ENCODE measurements at places on chromosomes 4 and X.
A peak's percentile ranks its signal among the peaks of the same experiment; 100 is the strongest.

GRCh38 chrX:130543603-130544325 lies 142.0 kb downstream of the RBMX2 start:
- no peak for DNase-seq

- DNase-seq = no peak
Observed at GRCh38 chrX:152405561-152405960, 45.6 kb downstream of the GABRA3 start.

DNA sequence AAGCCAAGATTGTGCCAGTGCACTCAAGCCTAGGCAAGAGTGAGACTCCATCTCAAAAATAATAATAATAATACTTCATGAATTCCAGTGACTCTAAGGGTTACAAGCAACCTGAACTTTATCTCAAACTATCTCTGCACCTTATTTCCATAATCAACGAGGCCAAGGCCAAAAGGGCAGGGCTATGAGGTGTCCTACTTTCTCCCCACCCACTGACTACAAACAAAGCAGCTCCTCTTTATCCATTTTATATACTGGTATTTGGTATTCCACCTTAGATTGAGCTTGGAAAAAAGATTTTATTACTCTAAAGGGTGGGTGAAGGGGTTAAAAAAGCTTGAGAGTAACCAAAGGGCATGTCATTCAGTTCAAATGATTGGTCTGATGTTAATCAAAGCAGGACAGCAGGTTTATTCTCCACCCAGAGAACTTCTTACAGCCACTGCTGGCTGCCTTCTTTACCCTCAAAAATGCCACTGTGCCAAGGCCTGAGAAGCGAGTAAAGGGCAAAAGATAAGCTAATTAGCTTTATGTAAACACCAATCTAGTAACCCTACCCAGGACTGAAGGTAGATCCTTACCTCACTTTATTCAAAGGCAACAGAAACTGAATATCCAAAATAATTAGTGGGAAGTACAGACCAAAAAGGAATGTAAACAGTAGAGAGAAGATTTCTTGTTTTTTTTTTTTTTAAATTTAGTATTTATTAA lies 28.2 kb downstream of the APOO start:
- DNase-seq = no peak

GRCh38 chr4:183348706-183349659 lies 26.8 kb upstream of the CLDN24 start:
- peak; percentile 17 for DNase-seq

DNA sequence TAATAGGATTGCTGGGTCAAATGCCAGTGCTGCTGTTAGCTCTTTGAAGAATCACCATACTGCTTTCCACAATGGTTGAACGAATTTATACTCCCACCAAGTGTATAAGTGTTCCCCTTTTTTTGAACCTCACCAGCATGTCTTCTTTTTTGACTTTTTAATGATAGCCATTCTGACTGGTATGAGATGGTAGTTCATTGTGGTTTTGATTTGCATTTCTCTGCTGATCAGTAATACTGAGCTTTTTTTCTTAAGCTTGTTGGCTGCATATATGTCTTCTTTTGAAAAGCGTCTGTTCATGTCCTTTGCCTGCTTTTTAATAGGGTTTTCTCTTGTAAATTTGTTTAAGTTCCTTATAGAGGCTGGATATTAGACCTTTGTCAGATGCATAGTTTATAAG lies 14.8 kb downstream of the USP38 start:
- DNase-seq = no peak

GRCh38 chr4:7658341-7659204 lies 223.8 kb upstream of the PSAPL1 start:
- DNase-seq = no peak

GRCh38 chr4:15792974-15793373 lies 14.8 kb downstream of the CD38 start:
- no peak for DNase-seq

DNA sequence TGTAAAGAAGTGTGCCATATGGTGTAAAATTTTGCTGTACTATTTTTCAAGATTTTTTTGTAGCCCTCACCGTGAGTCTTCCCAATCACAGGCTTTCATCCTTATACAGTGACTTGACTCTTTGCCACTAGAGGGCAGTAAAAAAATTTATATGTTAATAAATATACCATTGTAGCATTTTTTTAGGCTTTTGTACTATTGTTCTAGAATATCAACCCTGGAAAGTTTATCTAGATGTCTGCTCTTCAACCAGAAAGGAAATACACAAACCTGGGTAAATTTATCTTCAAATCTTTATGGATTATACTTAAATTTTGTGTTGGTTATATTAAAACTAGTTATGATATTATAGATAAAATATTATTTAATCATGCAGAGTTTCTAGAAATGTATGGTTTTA lies 235.3 kb downstream of the TENM3 start:
- no peak for DNase-seq

- no peak for DNase-seq
Observed at GRCh38 chr4:16161851-16162408, 64.3 kb downstream of the TAPT1 start.

DNA sequence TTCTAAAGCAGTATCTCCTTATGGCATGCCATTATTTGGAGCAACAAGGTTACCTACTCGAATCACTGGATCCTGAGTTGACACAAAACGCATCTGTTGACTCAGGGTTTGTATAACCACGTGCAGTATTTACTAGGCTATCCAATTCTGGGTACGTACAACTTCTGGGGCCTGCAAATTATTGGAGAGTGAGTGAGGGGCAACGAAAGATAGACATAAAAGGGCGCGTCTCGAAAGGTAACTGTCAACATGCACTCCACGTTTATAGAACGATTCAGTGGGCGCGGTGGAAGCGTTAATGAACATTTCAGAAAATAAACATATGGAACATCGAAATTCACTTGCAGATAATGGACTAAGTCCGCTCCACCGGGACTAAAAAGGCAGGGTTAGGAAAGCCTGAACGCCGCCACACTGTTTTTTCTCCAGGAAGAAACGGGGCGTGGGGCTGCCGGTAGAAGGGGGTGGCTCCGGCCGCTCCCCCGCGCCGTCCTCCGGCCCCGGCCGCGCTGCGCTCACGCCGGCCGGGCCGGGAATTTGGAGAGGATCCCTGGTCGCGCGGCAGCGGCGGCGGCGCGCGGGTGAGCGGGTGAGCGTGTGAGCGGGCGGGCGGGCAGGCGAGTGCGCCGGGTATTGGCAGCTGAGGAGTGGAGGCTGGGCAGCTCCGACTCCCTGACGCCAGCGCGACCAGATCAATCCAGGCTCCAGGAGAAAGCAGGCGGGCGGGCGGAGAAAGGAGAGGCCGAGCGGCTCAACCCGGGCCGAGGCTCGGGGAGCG lies at the start of gene SMAD1:
Gene SMAD1, plus strand, starts transcription at position 690 of the 778 bp plus-strand sequence. CDS start 32,761 bp downstream, outside the sequence.
- DNase-seq = peak; percentile 20

Measured in stimulated activated CD4-positive, alpha-beta T cell treated with anti-CD3 and anti-CD28 coated beads, TNF-alpha, amount 100 ng/mL, for 48 hours (primary cell).